GM19239 (cell line): ENCODE measurements at places on chromosomes 1 and 21.
A peak's percentile ranks its signal among the peaks of the same experiment; 100 is the strongest.

GRCh38 chr1:242525360-242525722 is 844 bp upstream of the PLD5 start:
- no peak for DNase-seq

GRCh38 chr21:41367301-41367944 is 5.6 kb downstream of the MX2 start:
- no peak for DNase-seq

DNA sequence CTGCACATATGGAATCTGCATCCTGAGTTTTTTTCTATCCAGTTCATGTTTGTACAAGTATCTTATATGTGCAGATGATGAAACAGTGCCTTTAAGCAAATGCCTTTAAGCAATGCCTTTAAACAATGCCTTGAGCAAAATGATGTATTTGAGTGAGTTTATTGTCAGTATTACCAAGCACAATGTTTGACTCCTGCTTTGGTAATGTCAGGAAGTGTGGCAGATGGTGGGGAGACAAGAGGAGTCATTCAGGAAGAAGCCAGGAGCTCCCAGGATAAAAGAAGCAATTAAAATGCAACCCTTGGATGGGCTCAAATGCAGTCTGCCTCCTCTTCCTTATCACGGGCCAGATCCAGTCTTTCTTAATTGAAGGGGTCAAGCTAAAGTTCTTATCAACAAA is 108.7 kb upstream of the KCNJ15 start:
- no peak for DNase-seq

- DNase-seq, result no peak
Observed at GRCh38 chr1:225691377-225691776, 38.5 kb upstream of the ENAH start.

DNA sequence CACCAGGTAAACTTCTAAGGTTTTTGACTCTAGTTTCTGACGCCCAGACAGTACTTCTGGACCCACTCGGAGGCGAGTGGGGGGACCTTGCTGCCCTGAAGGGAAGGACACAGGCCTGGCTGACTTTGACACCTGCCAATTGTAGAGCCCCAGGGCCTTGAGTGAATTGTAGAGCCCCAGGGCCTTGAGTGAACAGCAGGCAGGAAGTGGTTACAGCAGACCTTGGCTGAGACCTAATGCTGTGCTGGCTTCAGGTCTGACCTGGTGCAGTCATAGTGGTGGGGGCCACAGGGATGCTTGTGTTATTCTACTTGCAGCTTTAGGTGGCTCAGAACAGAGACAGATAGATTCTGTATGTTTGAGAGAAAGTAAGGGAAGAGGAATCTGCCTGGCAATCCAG is 344.3 kb downstream of the DUSP10 start:
- no peak for DNase-seq

DNA sequence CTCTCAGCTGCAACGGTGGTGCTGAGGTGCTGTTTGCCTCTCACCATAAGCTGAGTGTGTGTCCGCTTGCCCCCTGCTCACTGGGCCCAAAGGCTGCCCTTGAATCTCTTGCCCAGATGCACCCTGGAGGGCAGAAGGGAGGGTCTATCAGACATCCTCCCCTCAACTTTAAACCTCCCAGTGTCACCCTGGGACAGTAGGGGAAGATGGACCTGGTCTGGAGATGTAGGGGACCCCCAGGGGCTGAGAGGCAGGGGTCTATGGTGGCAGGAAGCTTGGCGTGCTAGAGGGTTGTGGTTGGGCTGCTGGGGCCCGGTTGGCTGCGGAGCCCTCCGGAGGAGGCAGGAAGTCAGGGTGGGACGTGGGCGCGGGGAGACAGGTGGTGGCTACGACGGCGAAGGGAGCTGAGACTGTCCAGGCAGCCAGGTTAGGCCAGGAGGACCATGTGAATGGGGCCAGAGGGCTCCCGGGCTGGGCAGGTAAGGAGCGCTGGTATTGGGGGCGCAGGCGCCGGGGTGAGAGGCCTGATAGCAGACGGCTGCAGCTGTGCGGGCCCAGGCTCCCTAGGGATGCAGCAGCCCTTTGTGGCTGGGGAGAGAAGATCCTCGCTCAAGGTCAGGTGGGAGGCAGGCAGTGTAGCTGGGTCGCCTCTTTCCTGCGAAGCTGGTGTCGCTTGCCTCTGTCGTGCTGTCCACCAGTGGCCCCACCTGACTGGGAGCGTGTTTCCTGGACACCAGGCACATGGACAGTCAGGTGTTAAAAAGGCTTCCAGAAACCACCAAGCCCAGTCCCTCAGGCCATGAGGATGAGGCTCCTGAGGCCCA is at the start of gene LCK:
Gene LCK, plus strand, starts transcription at position 373 of the 824 bp plus-strand sequence. CDS start 23,065 bp downstream, outside the sequence.
- DNase-seq, result no peak

DNA sequence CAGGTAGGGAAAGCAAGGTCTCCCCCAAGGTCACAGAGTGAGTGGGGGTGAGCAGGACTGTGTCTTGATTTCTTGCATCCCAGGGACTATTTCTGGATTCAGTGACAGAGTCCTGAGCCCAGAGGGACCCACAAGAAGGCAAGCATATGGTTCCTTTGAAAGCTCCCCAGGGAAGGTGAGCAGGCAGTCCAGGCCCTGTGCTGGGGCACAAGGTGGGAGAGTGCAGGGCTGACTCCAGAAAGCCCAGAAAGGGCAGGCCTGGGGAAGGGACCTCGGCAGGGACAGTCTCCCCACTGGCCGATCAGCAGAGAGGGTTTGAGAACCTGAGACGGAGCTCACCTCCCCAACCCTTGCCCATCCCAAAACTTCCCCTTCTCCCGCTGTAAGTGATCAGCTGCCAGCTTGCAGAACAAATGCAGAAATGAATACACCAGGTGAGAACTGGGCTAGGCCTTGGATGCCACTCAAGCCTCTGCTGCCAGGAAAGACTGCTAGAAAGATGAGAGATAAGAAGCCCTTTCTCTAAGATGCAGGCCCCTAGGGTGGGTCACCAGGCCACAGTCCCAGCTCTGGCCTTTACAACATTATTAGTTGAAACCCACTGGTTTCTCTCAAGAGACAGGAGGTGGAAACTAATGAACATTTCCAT is 121.0 kb downstream of the GLIS1 start:
- DNase-seq, result no peak

DNA sequence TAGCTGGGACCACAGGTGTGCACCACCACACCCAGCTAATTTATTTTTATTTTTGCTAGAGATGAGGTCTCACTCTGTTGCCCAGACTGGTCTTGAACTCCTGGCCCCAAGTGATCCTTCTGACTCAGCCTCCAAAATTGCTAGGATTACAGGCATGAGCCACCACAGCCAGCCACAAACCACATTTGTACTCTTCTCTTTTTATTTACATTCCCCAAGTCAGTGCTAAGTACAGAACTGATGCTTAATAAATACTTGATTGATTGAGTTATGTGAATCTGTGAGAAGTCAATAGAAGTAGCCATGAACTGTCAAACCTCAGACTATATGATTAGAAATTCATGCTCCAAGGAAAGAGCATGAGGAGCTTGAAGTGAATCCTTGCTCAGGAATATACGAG is 48.5 kb upstream of the S1PR1 start:
- DNase-seq, result no peak

GRCh38 chr1:145993618-145994390 is 2.6 kb downstream of the TXNIP start:
- DNase-seq, result no peak

- peak; percentile 61 for DNase-seq
Observed at GRCh38 chr1:201468844-201469644, at the start of gene PHLDA3. Gene PHLDA3 (minus strand): TSS chr1:201469188. CDS start chr1:201468786, 402 bp downstream.
